Activated naive CD4-positive, alpha-beta T cell treated with anti-CD3 and anti-CD28 coated beads, Interleukin-2, amount 10 ng/mL, durations not matched to agents 7 days and 5 days (primary cell): ENCODE measurements at places on chromosomes 3 and 15.
A peak's percentile ranks its signal among the peaks of the same experiment; 100 is the strongest.

DNA sequence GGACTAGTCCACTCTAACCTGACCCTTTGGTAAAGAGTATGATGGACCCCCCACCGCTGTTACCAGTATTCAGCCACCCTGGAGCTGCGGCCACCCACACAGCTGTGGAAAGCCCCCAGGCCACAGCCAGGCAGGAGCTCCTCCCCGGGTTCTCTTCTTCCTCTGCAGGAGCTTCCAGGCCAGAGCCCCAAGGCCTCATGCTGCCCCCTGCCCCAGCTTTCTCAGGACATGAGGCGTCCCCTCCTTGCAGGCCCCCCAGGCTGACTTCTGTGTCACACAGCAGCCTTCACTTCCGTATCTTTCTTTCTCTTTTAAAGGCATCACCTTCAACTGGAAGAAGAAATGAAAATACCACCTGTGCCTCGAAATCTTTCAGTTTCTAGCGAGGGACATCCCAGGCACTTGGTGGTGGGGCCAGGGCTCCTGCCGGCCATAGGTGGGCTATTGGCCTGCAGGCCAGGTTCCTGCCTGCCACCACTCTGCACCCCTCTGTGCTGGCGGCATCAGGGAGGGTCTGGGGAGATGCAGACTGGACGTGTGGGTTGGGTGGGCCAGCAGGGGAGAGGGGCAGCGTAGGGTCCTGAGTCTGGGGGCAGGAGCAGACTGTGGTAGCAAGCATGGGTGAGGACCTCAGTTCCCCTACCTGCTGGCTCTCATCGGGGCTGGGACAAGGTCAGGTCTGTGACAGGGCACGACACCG is 19.9 kb downstream of the KLF13 start:
- DNase-seq, result peak; percentile 65

DNA sequence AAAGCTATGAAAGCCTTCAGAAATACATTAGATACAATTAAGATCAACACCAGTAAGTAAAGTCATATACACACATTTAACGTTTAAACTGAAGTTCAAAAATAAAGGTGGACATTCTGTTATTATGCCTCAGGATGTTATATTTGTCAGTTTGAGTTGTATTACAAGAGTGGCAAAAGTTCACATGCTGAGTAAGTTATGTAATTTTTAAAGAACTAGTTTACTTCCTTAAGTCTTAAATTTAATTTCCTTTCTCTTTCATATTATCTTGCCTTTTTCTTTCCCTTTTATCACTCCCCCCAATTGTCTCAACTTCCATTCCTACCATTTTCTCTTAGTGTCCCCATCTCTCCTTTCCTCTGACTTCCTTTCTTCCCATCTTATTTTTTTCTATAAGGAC is 4.9 kb upstream of the GPR87 start:
- no peak for DNase-seq

DNA sequence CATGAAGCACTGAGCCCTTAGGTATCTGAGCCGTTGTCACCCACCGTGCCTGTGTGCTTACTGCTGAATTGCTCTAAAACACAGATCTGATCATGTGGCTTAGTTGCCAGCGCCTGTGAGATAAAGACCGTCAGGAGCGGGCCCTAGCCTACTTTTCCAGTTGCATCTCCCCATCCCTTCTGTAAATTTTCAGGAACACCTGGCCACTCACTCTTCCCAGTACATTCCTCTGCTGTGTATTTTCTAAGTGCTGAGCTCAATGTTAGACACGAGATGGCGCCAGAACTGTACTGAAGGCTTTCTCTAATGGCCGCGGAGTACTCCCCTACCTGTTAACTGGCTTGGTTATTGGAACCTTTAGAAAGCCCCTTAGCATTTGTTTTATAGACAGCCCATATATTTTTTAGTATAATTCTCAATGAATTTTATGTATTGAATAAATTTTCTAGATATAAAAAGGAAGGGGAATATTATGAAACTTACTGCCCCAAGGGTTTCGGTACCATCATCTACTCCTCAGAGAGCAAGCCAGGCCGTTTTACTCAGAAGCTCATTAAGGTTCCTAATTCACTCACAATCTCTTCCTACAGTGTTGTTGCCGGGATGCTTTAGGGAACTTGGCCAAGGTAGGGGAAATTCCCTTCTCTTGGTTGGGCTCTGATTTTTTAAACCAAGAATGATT is 16.7 kb upstream of the WNT7A start:
- DNase-seq, result peak; percentile 74

GRCh38 chr15:59140422-59141226 is 35.7 kb downstream of the CCNB2 start:
- DNase-seq, result no peak

- DNase-seq, result no peak
These were observed 35.6 kb downstream of the MAP2K1 start for GRCh38 chr15:66422347-66422746.
